ENCODE measurements at places on chromosomes 4 and X.

GRCh38 chr4:76002176-76002575, 5.1 kb downstream of the CXCL9 start:
- DNase-seq = no peak

DNA sequence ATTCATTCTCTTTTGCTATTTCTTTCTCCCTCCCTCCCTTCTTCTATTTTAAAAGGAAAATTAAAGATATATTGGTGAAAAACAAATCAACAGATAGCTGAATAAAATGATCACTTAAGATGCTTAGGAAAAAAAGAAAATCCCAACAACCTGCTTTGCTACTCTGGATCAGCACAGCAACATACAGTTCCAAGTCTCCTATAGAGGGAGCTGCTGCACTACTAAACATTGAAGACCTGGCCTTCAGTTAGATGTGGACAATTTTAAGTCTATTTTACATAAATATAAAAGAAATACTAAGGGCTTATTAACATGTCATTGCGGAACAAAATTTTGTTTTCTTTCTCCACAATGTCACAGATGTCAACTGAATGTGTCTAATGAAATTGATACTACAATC, 226.4 kb downstream of the MAGEB5 start:
- DNase-seq = peak; percentile 13

DNA sequence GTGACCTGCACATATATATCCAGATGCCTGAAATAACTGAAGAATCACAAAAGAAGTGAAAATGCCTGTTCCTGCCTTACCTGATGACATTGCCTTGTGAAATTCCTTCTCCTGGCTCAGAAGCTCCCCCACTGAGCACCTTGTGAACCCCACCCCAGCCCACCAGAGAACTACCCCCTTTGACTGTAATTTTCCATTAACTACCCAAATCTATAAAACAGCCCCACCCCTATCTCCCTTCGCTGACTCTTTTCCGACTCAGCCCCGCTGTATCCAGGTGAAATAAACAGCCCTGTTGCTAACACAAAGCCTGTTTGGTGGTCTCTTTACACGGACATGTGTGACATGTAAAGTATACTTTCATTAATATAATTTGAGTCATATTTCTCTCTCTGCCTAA, 320.3 kb upstream of the TECRL start:
- DNase-seq = no peak

GRCh38 chr4:155757745-155758265, 1.0 kb upstream of the GUCY1B1 start:
- no peak for DNase-seq

DNA sequence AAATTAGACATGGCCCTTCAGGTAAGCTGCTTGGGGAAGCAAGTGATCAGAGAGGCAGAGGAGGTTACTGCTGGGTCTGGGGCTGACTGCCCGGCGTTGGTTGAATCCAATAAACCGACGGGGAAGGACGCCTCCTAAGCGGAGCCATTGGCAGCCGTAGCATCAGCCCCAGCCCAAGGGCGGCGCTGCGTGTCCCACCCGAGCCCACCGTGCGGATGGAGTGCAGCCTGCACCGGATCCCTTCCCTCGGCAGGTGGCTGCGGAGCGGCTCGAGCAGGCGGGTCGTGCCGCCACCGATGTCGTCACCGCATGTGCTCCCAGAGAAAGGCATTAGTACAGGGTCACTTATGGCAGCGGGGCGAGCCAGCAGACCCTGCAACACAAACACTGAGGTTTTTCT, 82.1 kb downstream of the ALPK1 start:
- no peak for DNase-seq

GRCh38 chr4:184932343-184932742, 85.9 kb upstream of the HELT start:
- no peak for DNase-seq

GRCh38 chr4:150781191-150781590, 199.2 kb downstream of the MAB21L2 start:
- no peak for DNase-seq

DNA sequence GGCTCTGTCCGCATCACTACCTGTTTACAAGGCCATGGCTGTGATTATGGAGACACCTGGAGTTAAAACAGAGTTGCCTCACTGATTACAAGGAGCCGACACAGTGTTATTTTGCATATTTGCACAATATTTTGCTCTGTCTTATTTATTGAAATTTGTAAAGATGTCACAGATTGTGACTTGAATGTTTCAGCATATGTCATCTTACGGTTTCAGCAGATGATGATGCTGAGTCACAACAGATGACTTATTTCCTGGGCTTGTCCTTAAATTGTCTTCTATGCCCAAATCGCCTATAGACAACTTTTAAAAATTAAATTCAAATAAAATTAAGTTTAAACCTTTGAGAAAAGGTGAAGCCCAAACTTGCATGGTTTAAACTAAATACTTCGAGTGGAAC, 87.1 kb upstream of the INPP4B start:
- DNase-seq = no peak

- no peak for DNase-seq
Measured at GRCh38 chrX:2325076-2325784, 175.5 kb downstream of the DHRSX start.

GRCh38 chr4:80434238-80434637, 98.7 kb downstream of the CFAP299 start:
- no peak for DNase-seq

GRCh38 chr4:145909281-145909715, 29.3 kb downstream of the ZNF827 start:
- DNase-seq = no peak

GRCh38 chrX:154059231-154059630, 38.3 kb downstream of the MECP2 start:
- DNase-seq = no peak

GRCh38 chr4:136812100-136812880, 720.0 kb downstream of the PCDH18 start:
- DNase-seq = no peak

- no peak for DNase-seq
Measured at GRCh38 chrX:115503099-115503498, 57.9 kb upstream of the PLS3 start.

DNA sequence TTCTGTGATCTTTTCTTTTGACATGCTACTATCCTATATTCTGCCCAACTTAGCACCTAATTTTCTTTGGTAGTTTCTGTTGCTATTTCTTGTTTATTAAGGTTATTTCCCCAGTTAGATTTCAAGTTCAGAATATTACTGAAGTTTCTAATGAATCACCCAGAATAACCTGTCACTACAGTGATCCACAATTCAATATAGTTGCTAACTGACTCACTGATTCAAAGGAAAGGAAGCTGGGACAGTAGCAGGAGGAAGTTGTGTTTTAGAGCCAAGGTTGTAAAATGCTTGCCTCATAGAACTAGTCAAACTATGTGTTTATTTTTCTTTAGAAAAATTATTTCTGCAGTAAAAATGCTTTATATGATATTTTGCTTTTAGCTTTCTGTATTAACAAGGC, 37.4 kb downstream of the PAK3 start:
- no peak for DNase-seq

- no peak for DNase-seq
Measured at GRCh38 chrX:120813982-120814381, 61.7 kb downstream of the CT47B1 start.

- DNase-seq = no peak
Measured at GRCh38 chrX:859329-859728, 228.7 kb downstream of the SHOX start.

GRCh38 chr4:25703731-25704388, 48.2 kb downstream of the SLC34A2 start:
- DNase-seq = no peak

DNA sequence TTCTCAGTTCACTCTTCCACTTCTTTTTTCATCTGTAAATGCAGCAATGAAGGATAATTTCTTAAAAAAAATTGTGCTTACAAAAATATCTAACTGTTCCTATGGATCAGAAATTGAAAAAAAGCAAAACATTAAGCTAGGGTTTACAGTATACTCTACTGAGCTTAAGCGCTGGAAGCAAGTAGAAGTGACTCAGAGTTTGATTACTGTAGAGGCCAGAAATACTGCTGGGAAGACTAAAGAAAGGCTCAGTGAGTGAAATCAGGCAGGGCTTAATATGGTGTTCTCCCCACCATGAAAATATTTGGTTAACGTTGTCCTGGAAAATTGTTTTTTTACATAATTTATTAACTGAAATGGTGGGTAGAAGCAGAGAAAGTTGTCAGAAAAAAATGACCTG, 1061.8 kb upstream of the GRIA3 start:
- no peak for DNase-seq

DNA sequence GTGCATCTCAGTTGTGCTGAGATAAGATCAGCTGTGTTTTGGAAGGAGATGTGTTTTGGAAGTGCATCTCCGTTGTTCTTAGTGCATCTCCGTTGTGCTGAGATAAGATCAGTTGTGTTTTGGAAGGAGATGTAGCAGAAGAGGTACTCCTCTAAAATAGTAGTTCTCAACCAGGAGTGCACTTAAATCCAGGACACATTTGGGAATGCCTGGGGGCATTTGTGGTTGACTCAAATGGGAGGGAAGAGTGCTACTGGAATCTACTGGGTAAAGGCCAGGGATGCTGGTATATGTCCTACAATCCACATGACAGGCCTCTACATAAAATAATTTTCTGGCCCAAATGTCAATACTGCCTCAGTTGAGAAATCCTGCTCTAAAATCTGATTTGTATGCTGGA, 70.8 kb upstream of the CHRDL1 start:
- DNase-seq = no peak

GRCh38 chr4:142463206-142463605, 382.9 kb downstream of the INPP4B start:
- DNase-seq = no peak

DNA sequence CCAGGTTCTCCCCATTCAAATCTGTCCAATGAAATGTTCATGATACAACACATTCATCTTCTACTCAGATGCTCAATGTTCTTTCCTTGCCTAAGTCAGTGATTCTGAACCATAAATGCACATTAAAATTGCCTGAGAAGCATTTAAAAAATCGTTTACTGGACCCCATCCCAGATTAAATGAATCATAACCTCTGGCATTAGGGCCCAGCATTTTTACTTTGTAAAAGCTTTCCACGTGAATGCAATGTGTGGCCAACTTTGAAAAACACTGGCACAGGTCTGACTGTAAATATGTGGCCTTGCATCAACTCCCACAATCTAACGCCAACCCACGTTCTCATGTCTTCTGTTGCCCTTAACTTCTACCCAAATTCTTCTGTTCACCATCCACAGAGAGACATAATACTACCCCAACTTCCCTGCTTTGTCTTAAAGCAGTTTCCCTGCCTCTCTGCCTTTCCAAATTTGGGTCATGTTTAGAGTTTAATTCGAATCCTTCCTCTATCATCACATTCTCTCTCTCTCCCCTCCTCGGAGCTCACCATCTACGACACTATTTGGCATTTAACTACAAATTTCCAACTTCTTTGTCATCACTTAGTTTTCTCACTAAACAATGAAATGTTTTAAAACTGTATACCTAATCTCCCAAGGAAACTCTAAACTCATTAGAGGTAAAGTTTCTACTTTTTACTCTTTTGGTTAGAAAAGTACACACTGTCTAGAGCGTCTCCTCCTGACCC, 78.7 kb downstream of the PRKG2 start:
- no peak for DNase-seq

GRCh38 chr4:8352368-8353157, 83.0 kb downstream of the HTRA3 start:
- no peak for DNase-seq

- no peak for DNase-seq
Measured at GRCh38 chrX:108070891-108071290, 20.5 kb downstream of the PSMD10 start.

DNA sequence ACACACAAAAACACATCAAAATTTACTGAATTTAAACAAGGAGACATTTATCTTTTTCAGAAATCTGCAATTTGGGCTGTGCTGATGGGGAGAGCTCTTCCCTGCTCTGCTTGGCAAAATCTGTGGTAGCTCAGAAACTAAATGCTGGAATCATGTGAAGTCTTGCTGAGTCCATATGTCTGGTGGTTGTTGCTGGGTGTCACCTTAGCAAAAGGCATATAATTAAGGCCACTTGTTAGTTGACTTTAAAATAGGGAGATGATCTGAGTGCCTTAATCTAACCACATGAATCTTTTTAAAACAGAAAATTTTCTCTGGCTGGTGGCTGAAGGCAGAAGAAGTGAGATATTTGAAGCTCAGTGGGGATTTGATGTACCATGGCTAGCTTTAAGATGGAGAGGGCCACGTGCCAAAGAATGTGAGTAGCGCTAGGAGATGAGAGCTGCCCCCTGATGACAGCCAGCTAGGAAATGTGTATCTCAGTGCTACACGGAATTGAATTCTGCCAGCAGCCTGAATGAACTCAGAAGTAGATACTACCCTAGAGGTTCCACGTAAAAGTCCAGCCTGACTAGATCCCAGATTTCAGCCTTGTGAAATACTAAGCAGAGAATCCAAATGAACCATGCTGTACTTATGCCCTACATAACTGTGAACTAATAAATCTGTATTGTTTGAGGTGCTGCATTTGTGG, 7.6 kb upstream of the GUF1 start:
- no peak for DNase-seq

- DNase-seq = no peak
Measured at GRCh38 chr4:44186850-44187246, 261.8 kb downstream of the KCTD8 start.

GRCh38 chr4:140930557-140930956, 174.4 kb upstream of the TBC1D9 start:
- DNase-seq = no peak

DNA sequence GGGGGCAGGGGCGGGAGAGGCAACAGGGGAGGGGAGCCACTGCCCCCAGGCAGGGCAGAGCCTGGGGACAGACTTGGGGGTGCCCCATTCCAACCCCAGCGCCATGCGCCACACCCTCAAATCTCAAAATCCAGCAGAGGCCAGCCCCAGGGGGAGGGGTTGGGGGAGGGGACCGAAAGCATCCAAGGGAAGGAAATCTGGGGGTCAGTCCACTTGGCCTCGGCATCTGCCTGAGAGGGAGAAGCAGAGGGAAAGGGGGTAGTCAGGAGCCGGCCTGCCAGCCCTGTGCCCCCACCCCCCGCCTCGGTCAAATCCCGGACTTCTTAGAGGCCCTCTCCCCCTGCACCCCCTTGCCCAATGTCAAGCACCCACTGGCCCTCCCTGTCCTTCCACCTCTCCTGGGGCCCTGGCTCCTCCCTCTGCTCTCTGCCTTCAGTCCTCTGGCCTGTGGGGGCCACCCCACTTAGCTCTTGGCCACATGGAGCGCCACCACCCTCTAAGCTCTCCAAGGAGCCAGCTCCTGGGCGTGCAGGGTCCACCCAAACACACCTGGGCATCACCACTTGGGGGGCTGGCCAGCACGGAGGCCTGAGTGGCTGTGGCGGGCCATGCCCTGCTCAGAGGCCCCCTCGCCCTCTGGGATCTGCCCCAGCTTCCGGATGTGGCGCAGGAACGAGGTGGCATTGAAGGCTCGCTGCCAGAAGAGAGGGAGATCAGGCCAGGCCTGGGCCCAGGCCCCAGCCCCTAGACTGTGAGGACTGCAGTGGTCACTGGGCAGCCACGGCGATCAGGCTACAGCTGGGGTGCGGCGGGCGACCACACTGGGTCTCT, 3.5 kb downstream of the PNCK start:
- no peak for DNase-seq

DNA sequence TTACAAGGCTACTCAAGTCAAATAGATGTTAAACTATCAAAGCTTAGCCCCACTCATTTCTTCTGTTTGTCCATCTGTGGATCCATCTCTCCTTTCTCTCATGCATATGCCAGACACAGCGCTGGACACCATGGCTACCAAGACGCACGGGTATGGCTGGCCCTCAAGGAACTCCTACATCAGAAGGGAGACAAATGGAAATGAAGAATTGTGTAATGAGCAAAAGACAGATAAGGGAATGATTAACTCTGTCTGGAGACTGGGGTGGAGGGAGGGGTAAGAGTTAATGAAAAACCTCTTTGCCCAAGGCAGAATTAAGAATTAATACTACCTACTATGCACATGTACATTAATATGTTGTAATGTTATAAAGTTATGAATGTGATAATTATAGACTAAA, 88.1 kb downstream of the MGST2 start:
- no peak for DNase-seq
